ENCODE measurements at places on chromosomes 4 and X.

DNA sequence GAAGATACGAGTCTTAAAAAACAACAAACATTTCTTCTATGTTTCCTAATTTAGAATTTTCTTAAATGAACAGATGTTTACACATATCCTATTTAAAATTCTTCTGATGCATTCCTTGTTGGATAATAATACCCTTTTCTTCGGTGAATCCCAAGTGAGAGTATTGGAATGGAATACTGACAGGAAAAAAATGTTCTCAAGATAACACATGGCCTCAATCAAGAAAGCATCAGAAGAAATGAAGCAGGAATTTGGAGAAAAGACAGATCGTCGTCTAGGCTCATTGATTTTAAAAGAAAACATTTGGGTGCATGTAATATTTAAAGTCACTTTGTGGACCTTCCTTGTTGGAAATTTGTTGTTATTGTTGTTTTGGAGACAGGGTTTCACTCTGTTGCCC is 196.9 kb upstream of the ANK2 start:
- no peak for DNase-seq

DNA sequence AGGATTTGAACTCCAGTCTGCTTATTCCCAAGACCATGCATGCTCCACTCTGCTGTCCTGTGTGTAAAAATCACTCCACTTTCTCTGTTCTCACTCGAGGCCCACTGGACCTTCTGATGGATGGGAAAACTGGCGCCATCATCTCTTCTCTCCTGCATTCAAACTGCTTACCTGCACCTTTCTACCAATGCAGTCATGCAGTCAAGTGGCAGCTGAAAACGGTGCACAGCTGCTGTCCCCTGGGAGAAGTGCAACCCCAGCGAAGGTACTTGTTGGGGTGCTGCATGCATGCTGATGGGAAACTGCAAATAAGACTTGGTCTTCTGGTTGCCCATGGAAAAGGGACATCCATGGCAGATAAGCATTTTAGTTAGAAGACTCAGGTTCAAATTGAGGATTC is 147.1 kb downstream of the EVC2 start:
- no peak for DNase-seq

DNA sequence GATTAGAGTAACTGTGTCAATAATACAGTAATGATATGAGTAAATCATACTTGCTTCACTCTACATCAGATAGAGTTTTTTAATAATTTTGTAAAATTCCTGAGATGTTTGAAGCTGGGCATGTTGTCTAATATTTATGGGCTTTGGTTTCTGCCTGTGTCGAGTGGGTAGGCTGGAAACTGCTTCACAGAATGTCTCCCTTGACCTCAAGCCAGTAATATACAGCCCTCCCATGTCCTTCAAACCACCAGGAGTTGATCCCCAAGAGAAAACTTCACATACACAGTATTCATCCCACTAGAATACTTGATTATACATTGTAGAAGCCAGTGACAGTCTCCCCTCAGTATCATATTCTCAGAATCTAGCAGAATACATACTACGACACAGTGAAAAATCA is 284.8 kb upstream of the TENM3 start:
- DNase-seq, result no peak

- no peak for DNase-seq
Observed at GRCh38 chr4:6298035-6298434, 28.4 kb downstream of the WFS1 start.

DNA sequence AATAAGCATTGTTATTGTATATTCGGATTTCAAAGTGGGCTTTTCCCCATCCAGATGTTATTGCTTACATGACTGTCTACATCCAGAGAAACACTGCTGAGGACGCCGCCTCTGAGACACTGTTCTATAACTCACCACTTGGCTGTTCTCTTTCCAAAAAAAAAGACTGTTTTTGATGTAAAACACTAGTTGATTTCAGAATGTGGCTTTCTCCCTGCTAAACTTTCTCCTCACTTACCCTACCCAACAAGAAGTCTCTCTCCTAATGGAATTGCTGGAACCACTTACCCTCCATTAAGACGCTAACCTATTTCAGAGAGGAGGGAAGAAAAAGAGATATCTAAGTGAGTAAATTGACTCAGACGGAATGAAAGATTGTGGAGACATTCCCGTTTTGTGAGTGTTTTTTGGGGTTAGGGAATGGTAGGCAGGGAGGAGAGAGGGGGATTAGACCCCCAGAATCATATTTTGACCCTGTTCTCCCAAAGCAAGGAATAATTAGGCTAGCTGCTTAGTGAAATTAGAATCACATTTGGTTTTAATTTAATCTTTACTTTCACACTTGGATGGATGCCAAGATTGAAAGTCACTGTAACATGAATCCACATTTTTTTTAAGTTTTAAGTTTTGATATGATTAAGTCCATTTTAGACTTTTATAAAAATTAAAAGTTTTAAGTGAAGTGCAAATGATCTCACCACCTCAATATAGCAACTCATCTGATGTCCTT is 174.9 kb downstream of the CHIC2 start:
- no peak for DNase-seq

DNA sequence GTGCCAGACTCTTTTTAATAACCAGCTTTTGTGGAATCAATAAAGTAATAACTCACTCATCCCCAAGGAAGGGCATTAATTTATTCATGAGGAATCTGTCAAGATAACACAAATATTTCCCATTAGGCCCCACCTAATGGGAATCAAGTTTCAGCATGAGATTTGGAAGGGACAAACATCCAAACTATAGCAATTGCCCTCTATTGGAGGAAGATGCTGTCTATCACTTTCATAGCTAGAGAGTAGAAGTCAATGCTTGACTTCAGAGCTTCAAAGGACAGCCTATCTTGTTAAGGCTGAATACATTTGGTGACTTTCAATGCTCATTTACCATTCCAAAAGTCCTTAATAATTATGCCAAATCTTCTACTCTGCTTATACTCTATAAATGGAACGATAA is 84.9 kb upstream of the ATOH1 start:
- DNase-seq, result no peak

- DNase-seq, result no peak
Observed at GRCh38 chr4:124487651-124488050, 224.9 kb downstream of the ANKRD50 start.

- no peak for DNase-seq
Observed at GRCh38 chrX:53089925-53090324, 4.0 kb upstream of the KANTR start.

DNA sequence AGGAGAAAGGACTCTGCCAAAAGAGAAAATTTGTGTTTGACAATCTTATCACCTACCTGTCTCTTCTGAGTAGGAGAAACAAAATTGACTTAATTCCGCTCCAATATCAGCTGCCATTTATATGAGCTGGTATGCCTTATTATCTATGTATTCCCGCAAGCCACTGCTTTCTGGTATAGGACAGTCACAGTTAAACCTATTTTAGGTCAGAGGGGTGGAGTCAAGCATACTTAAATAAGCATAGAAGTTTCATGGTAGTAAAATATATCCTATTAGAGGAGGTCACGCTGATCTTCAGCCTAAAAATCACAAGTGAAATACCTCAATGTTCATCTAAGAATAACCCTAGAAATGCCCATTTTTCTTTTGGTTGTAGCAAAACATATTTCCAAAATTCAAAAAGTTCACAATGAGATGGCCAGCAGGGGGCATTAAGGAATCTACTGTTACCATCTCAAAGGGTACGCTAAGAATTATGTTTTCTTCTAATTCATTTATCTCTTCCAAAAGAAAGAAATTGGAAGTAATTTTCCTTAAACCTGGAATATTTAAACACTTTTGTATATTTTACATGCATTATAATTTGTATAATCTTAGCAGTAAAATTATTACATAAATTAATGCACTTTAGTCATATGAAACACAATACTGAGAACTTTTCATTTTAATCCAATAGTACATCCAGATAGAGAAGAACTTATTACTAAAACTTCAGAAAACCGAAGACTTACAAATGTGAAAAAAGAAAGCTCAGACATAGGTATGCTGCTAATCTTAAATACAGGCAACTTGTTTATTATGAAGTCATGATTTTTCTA is 10.5 kb downstream of the PPAT start:
- DNase-seq, result no peak

- DNase-seq, result no peak
Observed at GRCh38 chr4:185820146-185821028, 8.4 kb upstream of the SORBS2 start.

GRCh38 chrX:18051690-18052089 is 169.0 kb downstream of the BEND2 start:
- DNase-seq, result no peak

- no peak for DNase-seq
Observed at GRCh38 chr4:77581724-77582123, 23.9 kb upstream of the CXCL13 start.

- DNase-seq, result no peak
Observed at GRCh38 chr4:1718095-1718850, 2.9 kb downstream of the TMEM129 start.

DNA sequence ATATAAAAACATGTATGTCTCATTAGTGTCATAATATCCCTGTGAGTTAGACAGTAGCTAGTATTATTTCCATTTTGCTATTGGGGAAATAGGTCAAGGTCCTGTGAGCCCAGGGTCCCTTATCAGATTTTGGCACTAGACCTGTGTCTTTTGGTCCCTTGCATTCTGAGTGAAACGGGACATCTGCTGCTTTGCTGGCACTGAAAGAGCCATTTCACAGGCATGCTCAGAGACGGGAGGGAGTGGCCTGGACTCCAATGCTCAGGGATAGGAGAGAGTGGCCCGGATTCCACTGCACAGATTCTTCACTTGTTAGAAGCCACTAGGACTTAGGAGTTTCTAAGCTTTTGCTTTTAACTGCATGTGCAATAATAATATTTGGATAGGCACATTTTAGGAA is 177.2 kb downstream of the TSPAN5 start:
- no peak for DNase-seq

DNA sequence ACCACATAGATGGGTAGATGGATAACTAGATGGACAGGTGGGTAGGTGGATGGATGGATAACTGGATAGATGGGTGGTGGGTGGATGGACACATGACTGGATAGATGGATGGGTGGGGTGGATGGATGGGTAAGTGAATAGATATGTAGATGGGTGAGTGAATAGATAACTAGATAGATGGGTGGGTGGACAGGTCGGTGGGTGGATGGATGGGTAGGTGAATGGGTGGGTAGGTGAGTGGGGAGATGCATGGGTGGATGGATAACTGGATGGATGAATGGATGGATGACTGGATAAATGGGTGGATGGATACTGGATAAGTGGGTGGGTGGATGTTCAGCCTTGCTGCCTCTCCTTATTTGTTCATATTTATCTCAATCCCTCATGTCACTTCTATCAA is 52.1 kb upstream of the MTNR1A start:
- no peak for DNase-seq

- no peak for DNase-seq
Observed at GRCh38 chr4:142358656-142359055, 487.4 kb downstream of the INPP4B start.

- no peak for DNase-seq
Observed at GRCh38 chr4:99507762-99508161, 3.1 kb upstream of the C4orf17 start.

DNA sequence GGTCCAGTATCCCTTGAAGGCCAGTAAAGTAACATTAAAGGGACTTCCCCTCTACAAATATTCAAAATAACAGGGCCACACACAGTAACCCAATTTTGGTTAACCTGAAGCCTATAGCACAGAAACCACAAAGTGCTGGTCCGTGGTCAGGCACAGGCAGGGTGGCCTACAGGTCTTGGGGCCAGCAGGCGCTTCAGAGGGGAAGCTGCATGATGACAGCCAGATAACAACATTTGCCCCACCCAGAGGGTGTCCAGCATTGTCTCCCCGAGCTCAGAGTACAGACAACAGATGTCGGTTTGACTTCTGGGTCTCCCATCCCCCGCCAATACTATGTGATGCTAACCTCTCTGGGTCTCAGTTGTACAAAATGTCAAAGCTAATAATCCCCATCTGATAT is 51.1 kb downstream of the SH3KBP1 start:
- peak; percentile 45 for DNase-seq

GRCh38 chr4:119785963-119786362 is 157.4 kb upstream of the PDE5A start:
- DNase-seq, result no peak

GRCh38 chr4:3362431-3363287 is 69.8 kb downstream of the RGS12 start:
- peak; percentile 46 for DNase-seq

GRCh38 chr4:72186714-72187113 is 154.9 kb downstream of the NPFFR2 start:
- DNase-seq, result no peak

DNA sequence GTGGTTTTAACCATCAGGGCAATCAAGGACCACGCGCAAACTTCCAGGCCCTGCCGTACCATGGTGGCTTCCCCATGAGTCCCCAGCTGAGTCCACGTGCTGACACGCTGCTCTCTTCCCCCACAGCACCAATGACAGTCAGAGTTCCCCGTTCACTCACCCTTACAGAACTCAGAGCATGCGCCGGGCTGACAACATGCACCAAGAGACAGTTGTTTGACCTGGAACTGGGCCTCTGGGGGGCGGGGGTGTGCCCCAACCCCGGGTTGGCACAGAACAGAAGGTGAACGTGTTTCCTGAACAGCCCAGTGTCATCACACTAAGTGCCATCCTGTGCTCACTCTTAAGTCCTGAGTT is 29.4 kb downstream of the IRF2 start:
- no peak for DNase-seq

- DNase-seq, result no peak
Observed at GRCh38 chr4:122668241-122668640, 47.4 kb upstream of the IL21 start.

- DNase-seq, result no peak
Observed at GRCh38 chr4:142169216-142169615, 532.8 kb downstream of the IL15 start.

DNA sequence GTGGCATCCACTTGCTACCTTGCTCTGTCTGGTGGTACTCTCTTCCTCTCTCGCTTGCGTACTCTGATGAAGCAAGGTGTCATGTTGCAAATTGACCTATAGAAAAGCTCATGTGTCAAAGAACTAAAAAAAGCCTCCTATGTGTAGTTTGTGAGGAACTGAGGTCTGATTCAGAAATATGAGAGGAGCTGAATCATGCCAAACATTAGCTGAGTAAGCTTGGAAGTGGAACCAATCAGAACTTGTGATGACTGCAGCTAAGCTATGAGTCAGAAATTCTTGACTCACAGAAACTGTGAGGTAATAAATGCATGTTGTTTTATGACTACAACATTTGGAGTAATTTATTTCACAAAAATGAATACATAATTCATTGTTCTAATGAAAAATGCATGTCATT is 2138.8 kb downstream of the PCDH7 start:
- DNase-seq, result no peak

- DNase-seq, result no peak
Observed at GRCh38 chr4:15481961-15482745, 12.5 kb downstream of the CC2D2A start.

Measured in coronary artery (tissue), 2 donors.